ENCODE measurements at places on chromosomes 5 and 9. TPM values are rescaled to one million over a fixed set of nuclear protein-coding genes. Genes with fewer than 3 reads are reported as not detected.

RASGRF2 gene
- 0.40 TPM for total RNA-seq

- H3K27me3 ChIP-seq: no peaks in the 10 kb centered on the region
- DNase-seq: no peak
- H3K36me3 ChIP-seq: no peaks in the 10 kb centered on the region
- H3K4me3 ChIP-seq: no peak overlapping the region
- no peak overlapping the region for H3K27ac ChIP-seq
These were observed 696.5 kb upstream of the CDH9 start for GRCh38 chr5:27734838-27735237.

GRCh38 chr5:28517691-28518090 lies 1479.3 kb upstream of the CDH9 start:
- peaks cover 18% of the 10 kb centered on the region for H3K4me1 ChIP-seq
- peaks cover 8% of the 10 kb centered on the region for H3K36me3 ChIP-seq
- H3K27ac ChIP-seq: no peak overlapping the region
- H3K27me3 ChIP-seq: no peaks in the 10 kb centered on the region

GRCh38 chr9:13027879-13028278 lies 251.6 kb downstream of the MPDZ start:
- no peaks in the 10 kb centered on the region for H3K27me3 ChIP-seq
- no peaks in the 10 kb centered on the region for H3K4me1 ChIP-seq
- DNase-seq: no peak
- no peak overlapping the region for H3K4me3 ChIP-seq
- H3K27ac ChIP-seq: no peak overlapping the region

GRCh38 chr5:90308787-90309585 lies 100.6 kb downstream of the CETN3 start:
- no peaks in the 10 kb centered on the region for H3K27me3 ChIP-seq
- no peak overlapping the region for H3K27ac ChIP-seq
- H3K4me3 ChIP-seq: no peak overlapping the region
- peaks cover 13% of the 10 kb centered on the region for H3K4me1 ChIP-seq
- no peaks in the 10 kb centered on the region for H3K36me3 ChIP-seq
- no peak for DNase-seq

GRCh38 chr5:76274571-76274970 lies 128.5 kb upstream of the IQGAP2 start:
- H3K36me3 ChIP-seq: no peaks in the 10 kb centered on the region
- H3K4me1 ChIP-seq: peaks cover 5% of the 10 kb centered on the region
- DNase-seq: no peak
- no peak overlapping the region for H3K4me3 ChIP-seq
- no peaks in the 10 kb centered on the region for H3K27me3 ChIP-seq

SEMA6A gene
- 75.3 TPM for total RNA-seq

LCN1 gene
- total RNA-seq: not detected

PFN3 gene
- total RNA-seq: not detected

DNA sequence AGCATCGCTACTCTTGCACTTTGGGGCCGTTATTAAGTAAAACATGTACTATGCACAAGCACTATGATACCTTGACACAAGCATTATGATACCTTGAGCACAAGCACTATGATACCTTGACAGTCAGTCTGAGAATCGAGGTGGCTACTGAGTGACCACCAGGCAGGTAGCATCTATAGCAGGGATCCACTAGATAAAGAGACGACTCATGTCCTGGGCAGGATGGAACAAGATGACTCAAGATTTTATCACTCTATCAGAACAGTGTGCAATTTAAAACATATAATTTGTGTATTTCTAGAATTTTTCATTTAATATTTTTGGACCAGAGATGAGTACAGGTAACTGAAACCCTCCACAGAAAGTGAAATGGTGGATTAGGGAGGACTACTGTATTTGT lies 16.9 kb downstream of the CHSY3 start:
- no peaks in the 10 kb centered on the region for H3K36me3 ChIP-seq
- no peak overlapping the region for H3K27ac ChIP-seq
- DNase-seq: no peak
- H3K4me3 ChIP-seq: no peak overlapping the region
- H3K27me3 ChIP-seq: no peaks in the 10 kb centered on the region

Measured in neural progenitor cell (in vitro differentiated cells).